Stimulated activated naive CD4-positive, alpha-beta T cell treated with Interleukin-2 at 50 U/mL for 16 hours (primary cell): ENCODE measurements at places on chromosomes 12 and 14.

DNA sequence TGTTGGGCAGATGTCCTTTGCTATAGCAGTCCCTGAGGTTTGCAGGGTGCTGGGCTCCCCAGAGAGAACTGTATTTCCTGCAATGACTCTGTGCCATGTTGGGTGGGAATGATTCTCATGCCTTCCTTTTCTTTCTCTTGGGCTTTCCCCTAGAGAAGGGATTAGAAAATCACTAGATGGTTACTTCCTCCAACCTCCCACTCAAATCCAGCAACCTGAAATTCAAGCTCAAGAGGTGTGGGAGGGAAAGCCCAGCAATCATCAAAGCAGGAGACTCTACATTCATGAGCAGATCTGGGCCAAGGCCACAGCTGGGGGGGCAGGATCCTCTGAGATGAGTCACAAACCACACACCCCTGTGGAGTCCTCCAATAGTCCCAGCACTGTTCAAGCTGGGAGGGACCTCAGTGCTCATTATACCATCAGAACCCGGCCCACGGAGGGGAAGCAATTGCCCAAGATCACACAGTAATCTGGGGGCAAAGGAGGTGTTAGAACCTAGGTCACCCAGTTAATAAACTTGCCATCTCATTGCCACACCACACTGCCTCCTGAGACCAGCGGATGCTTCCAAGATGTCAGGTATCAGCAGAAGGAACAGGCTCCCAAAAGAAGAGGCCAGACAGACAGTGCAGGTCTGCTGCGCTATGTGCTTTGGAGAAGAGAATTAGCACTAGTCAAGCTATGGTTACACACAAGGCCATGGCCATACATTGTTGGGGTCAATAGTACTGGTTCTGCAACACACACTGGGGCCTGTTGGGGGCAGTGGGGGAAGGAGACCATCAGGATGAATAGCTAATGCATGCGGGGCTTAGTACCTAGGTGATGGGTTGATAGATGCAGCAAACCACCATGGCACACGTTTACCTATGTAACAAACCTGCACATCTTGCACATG, 65.7 kb downstream of the TTC9 start:
- no peak for DNase-seq

- DNase-seq = no peak
Measured at GRCh38 chr12:97306147-97306546, 156.5 kb upstream of the RMST start.

GRCh38 chr14:81818271-81818670, 284.6 kb upstream of the SEL1L start:
- DNase-seq = no peak

DNA sequence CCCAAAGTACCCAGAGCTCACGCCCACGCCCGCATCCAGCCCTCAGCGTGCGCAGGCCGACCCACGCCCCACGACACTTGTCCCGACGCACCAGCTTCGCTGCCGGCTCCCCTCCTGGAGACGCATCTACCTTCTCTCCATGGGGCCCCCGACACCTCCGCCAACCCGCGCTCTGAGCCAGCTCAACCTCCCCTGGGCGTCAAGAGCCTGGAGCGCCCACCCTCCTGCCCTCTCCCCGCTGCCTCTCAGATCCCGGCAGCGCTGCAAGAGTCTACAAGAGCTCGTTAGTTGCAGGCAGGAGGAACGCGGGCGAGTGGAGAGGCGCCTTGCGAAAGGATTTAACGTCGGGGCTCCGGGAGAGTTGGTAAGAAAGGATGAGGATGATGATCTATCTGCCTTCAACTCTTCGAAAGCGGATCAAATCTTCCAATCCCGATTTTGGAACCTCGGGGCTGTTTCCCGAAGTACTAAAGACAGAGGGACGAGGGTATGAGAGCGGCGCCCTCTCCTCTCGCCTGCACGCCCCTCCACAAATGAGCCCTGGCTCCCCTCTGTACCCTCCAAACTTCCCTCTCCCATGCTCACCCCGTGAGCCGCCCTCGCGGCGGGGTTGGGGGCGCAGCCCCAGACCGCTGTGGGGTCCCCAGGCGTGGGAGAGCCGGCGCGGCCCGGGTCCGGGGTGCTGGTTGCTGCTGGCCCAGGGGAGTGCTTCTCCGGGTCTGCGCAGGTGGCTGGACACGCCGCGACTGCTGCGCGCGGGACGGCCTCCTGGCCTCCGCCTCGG, 979 bp downstream of the LTBP2 start:
- no peak for DNase-seq

DNA sequence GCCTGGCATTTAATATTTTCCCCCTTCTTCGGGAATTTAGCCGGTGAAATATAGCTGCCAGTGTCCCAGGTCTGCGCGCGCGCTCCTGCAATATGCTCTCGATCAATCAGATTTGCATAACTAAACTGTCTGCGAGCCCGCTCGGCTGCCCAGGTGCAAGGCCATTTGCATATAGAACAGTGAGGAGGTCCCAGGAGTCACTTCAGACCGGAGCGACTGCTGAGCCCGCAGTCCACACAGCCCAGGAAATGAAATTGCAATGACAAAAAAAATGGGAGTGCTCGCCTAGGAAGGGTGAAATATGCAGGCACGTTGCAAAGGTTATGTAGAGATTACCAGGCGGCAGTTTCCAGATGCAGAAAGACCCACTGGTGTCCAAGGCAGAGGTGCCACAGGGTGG, 228.5 kb downstream of the VRK1 start:
- no peak for DNase-seq

DNA sequence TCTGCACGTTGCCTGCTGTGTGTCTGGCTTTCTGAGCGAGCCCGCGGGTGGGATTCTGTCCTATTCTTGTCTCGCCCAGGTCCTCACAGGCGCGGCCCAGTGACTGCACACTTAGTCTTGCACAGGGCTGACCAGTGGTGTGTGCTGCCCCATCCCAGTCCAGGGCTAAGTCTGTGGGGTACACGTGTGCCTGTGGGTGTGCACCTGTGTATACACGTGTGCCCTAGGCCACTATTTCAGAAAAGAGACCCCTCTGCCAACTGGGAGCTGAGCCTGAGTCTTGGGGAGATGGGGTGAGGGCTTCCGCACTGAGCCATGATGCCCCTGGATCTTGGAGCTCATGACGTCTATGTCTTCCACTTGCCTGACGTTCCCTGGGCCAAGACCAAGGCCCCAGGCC, 185.5 kb upstream of the PRMT8 start:
- no peak for DNase-seq

DNA sequence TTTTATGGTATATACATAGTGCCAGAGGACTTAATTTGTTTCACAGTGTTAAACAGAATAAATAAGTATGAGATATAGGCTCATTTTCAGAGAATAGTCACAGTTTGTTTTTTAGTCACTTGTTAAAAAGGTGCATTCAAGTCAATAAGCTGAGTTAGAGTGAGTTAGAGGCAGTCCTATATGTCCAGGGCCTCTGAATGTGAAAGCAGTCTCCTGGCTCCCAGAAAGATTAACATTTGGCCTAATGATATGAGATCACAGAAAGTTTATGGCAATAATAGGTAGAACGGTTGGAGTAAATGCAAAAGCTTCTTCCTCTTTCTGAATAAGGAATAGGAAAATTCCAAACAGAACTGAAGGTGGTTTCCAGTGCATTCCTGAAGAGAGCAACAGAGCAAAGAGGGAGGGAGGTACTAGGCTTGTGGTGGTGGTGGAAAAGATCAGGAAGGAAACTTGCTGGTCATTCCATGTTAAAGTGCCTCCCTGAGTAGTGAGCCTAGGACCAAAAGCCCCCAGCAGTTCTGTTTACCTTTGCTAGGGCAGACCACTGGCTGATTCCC, 54.4 kb downstream of the SLC38A4 start:
- no peak for DNase-seq

DNA sequence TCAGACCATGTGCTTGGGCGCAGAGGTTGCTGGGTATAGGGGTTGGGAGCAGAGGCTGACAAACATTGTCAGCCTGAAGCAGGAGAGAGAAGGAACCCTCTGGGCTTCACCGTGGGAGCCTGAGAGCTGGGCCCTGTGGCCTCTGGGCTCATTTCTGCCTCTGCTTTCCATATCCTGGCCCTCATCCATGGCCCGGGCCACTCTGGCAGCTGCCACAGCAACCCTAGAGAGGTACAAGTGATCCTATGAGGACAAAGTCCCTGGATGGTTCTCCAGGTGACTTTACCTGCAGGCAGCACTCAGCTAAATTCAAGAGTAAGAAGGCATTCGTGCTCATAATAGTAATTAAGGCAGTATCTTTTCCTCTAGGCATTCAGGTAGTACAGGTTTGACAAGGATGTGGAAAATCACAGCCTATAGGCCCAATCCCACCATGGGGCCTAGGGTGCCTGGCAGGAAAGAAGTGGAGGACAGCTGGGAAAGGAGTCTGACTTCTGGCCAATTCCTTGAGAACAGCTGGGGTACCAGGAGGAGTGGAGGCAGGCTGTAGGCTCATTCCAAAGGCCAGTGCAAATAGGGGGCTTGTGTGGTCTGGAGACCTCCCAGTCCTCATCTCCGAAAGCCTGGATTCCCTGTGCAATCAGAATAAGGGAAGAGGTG, 3.6 kb upstream of the TTC7B start:
- DNase-seq = no peak

DNA sequence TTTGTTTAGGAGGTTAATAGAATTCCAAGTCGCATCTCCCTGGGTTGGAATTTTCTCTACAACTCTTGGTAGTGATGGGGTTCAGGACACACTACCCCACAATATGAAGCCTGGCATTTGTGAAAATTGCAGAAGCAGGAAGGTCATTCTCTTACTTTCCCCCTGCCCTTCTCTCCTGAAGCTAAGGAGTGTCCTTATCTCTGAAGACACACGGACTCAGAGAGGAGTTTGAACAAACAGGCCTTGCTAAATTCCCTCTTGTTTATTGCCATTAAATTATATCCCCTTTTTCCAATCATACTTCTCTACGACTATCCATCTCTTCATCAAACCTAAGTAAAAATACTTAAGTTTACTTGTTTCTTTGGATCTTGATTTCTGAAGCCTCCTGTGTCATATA, 443.0 kb downstream of the RAD51B start:
- DNase-seq = no peak

DNA sequence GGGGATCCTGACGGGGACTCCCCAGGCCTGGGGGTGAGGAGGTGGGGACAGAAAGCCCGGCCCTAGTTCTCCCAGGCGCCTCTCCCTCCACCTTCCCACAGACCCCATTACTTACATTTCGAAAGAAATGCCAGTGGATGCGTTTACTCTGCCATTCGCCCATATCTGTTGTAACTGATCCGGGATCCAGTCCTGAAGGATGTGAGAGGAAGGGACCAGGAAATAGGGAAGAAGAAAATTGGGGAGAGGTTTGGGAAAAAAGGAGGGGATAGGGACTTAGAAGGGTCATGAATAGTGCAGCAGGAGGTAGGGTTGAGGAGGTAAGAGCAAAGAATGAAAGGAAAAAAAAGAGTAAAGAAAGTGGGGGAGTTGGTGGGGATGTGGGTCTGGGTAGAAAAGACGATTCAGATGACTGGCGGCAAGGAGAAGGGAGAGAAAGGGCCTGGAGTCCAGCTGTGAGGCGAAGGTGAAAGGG, 1.1 kb downstream of the HOXC12 start:
- DNase-seq = no peak

DNA sequence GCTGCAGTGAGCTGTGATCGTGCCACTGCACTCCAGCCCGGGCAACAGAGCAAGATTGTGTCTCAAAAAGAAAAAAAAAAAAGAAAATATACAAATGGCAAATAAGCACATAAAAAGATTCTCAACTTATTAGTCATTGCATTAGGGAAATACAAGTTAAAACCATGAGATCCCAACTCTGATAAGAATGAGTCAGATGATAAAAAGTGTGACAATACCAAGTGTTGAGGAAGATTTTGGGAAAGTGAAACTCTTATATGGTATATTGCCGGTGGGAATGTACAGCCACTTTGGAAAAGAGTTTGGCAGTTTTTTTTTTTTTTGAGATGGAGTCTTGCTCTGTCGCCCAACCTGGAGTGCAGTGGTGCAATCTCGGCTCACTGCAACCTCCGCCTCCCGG, 7.6 kb upstream of the PRPF40B start:
- no peak for DNase-seq

DNA sequence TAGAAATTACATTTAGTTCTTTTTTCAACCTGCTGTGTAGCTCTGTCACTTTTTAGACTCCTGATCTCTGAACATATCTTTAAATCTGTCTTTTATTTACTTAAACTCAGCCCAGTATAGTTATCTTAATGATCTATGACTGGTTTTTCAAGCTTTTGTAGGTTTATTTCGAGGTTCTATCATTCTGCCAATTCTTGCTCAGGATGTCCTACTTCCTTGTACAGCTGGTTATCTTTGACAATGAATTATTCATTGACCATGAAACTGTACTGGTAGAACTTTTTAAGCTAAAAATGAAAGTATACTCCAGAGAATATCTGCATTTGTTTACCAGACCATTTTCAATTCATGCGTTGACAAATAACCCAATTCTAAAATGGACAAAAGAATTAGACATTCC, 37.8 kb downstream of the TC2N start:
- DNase-seq = no peak

GRCh38 chr12:72734581-72734980, 462.4 kb downstream of the TRHDE start:
- no peak for DNase-seq

GRCh38 chr14:106459971-106460730, 933.8 kb downstream of the TMEM121 start:
- peak; percentile 61 for DNase-seq

DNA sequence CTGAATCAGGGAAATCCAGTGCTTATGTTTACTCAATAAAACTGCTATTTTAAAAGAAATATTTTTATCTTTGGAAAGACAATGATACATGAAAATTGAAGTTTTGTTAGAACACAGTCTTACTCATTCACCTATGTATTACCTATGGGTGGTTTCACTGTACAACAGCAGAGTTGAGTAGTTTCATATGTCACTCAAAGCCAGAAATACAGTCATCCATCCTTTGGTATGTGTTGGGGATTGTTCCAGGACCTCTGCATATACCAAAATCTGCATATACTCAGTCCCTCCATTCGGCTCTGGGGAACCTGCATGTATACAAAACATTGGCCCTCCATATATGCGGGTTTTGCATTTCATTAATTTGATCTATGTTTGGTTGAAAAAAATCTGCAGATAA, 190.6 kb downstream of the GPHN start:
- DNase-seq = no peak

DNA sequence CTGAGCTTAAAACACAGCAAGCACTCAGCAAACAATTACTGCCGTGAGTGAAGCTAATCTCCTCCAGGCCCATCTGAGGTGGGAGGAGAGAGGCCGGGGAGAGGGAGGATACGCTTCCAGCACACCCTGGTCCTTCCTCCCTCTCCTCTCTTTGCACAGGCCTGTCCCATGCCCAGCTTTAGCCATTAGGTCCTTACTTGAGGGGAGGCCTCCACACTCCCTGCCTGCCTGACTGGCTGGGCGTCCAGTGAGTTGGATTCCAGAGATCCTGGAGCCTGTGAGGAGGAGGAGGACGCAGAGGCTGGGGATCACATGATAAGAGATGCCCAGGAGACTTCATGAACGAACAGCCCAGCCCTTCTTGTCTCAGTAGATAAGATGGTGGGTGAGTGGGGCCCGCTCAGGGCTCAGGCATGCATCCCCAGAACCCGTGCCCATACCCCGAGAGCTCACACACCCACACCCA, 65.1 kb upstream of the NCOR2 start:
- DNase-seq = no peak

- DNase-seq = no peak
Measured at GRCh38 chr12:66678338-66679275, at the start of gene GRIP1. TSS of gene GRIP1 (minus strand) at chr12:66679076. CDS start at chr12:66678904, 172 bp downstream.
